HCEC 1CT (cell line): ENCODE measurements at places on chromosomes 4 and X.
A peak's percentile ranks its signal among the peaks of the same experiment; 100 is the strongest.

- DNase-seq = no peak
Observed at GRCh38 chr4:70515367-70516250, 2.8 kb upstream of the AMTN start.

DNA sequence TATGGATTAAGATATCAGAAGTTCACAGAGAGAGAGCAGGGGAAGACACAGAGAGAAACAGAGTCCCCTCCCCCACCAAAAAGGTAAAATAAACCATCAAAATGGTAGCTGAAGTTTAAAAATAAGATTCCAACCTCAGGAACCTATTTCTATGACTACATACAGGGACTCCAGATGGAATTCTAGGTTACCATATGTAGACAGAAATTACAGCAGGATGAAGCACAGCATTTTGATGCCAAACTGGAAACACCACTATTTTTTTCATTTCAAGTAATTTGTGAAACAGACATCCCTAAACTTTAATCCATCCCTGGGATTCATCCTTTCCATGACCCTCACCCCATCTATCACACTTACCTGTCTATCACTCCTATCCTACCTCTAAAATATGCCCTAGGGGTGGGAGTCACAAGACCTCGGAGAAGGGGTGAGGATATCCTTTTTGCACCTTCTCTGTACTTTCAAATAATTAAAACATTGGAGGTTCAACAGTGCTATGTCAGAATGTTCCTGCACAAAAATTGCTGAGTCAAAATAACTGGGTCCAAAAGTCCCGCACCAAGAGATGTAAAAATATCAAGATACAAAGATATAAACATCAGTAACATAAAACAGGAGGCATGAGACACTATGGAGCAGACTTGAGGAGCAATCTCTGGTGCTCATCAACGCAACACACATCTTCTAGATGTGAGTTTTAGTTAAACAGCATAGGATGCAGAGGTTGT, 344.5 kb upstream of the RASGEF1B start:
- no peak for DNase-seq

GRCh38 chr4:2761035-2761923, 5.1 kb upstream of the TNIP2 start:
- no peak for DNase-seq

DNA sequence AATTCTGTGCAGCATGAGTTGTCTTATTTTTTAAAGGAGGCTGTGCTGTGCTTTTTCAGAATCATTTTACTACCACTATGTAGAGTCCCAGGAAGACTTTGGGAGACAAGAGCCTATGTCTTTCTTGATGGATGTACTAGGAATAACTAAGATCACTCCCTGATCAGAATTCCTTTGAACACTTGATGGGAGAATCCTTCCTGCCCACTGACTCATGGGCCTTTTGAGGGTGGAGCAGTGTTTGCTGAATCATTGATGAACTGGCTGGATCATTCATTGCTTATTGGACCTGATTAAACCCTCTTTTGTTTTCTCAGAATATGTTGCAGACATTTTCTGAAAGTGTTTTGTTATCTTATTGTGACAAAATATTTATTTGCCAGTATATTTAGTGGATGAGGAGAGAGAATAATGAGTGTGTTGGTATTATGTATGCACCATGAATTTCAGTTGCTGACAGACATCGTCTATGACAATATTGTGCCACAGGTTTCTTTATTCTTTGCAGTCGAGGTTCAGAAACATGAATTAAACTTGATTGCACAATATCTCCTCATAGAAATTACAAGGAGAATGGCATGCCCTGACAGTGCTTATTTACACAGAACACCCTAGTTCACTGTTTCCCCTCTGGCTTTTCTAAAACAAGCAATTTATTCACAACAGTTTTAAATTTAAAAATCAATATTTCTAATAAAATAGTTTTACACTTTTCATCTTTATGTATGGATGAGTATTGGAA, 36.3 kb downstream of the POU4F2 start:
- DNase-seq = no peak

DNA sequence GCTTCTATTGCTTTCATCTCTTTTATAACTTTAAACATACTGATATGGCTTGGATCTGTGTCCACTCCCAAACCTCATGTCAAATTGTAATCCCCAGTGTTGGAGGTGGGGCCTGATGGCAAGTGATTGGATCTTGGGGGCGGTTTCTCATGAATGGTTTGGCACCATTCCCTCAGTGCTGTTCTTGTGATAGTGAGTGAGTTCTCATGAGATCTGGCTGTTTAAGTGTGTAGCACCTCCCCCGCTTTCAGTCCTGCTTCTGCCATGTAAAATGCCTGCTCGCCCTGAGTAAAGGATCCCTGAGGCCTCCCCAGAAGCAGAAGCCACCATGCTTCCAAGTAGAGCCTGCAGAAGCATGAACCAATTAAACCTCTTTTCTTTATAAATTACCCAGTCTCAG, 17.7 kb downstream of the MND1 start:
- no peak for DNase-seq

DNA sequence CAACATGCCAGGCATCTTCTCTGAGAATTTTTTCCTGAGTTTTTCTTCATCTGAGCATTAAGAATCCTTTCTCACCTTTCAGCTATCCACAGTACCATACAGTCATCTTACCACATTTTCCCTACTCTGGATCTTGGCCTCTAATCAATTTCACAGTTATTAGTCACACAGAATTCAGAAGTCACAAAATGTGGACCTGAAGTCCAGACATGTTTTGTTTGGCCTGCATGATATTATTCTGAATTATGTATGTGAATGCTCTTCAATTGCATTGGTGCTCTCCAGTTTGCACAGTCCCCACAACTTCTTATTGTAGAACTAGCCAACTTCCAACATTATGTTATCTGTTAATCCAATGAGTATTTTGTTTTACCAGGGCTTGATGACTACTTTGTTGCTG, 102.3 kb upstream of the GRIA3 start:
- no peak for DNase-seq

DNA sequence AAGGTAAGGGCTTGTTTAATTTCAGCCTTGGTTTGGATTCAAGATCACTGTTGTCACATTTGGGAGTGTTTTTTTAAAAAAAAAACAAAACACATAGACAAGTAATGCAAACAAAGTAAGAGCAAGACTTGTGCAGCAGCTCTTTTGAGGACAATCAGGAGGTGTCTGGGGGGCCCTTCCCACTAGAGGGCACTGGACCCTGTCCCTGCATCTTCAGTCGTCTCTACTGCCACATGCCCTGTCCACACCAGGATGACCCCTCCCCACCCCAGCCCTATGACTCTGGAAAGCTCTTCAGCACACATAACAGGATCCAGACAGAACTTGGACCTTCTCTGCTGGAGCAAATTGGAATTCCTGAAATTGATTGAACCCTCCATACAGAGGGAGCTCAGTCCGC, 71.0 kb downstream of the USP46 start:
- peak; percentile 2 for DNase-seq

GRCh38 chr4:29578329-29578728, 1141.8 kb upstream of the PCDH7 start:
- no peak for DNase-seq

DNA sequence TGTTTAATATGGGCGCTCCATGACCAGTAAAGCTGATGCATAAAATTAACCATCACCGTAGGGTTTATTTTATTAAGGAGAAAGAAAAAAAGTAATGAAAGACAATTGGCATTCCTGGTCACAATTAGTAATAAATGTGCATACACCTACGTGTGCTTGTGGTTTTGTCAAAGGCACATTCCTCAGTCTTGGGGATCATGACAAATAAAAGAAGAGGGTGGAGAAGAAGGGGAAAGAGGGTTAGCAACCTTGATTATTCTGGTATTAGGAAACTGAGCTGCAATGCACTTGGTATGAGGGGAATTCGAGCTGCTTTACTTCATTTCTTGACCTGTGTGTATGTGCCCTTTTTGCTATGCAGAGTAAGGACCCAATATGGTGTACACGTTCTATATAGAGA, 1798.3 kb upstream of the PCDH7 start:
- no peak for DNase-seq

- no peak for DNase-seq
Observed at GRCh38 chr4:3518941-3519340, 13.3 kb downstream of the LRPAP1 start.

GRCh38 chr4:87144356-87144755, 76.1 kb downstream of the KLHL8 start:
- DNase-seq = no peak
